ENCODE measurements at places on chromosomes 4 and X.

DNA sequence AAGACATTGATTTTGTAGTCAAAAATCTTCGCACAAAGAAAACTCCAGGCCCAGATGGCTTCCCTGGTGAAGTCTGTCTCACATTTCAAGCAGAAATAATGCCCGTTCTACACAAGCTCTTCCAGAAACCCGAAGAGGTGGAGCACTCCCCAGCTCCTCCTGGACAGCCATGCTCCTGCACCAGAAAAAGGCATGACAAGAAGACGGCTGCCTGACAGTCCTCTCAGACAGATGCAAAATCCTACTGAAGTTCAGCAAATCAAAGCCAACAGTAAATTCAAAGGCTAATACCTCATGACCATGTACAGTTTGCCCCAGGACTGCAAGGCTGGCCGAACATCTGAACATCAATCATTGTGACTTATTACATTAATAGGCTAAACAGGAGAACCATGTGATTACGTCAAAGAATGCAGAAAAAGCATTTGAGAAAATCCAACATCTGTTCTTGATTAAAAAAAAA is 30.8 kb upstream of the MXD4 start:
- no peak for DNase-seq

- DNase-seq, result no peak
These were observed 73.2 kb upstream of the MXD4 start for GRCh38 chr4:2334826-2335728.

DNA sequence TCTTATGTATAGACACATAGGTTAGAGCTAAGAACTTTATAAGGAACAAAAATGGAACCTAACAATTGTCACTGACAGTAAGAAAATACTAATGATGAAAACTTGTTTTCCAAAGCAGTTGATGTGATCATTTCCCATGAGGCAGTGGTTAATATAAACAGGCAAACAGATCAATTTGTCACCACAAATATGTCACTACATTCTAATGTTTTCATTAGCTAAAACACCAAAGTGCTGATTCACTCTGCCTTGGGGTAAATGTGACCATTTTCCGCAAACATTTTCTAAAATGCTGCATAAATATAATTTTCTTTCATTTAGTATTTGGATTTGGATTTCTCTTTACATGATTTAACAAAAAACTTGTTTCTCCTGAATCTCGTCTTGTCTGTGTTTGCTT is 408.9 kb upstream of the CTSO start:
- DNase-seq, result no peak

- DNase-seq, result no peak
These were observed 22.2 kb downstream of the PHKA2 start for GRCh38 chrX:18961686-18962085.

DNA sequence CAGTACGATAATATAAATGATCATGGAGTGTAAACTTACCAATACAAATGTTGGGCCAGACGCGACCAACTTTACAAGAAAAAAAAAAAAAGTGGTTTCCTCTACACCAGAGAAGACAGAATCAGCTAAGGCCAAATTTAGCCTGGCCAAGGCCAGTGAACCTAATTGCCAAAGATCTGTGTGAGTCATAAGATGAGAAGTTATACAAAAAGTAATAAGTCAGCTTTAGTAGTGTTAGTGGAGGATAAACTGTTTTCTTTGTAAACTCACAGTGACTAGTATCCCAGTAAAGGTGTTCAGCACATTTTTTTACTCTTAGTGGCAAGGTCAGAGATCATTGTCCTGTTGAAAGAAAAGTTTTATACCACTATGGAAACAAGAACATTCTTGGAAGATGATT is 531.4 kb upstream of the TECRL start:
- DNase-seq, result no peak

DNA sequence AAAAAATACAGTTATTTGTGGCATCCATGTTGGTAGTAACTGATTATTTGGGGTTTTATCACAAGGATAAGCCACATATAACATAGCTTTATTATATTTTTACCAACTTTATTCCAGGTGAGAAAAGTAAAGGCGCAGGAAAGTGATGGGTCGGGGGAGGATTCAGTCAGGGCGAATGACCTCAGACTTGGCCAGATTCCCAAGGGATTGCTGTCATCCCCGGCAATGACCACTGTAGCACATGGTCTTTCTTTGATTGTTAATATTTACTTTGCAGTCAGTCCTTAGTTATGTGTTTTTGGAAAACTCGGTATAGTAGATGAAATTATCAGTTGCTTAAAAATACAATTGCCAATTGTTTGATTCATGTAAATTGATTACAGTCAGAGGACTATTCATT is 17.6 kb downstream of the GRIA3 start:
- no peak for DNase-seq

DNA sequence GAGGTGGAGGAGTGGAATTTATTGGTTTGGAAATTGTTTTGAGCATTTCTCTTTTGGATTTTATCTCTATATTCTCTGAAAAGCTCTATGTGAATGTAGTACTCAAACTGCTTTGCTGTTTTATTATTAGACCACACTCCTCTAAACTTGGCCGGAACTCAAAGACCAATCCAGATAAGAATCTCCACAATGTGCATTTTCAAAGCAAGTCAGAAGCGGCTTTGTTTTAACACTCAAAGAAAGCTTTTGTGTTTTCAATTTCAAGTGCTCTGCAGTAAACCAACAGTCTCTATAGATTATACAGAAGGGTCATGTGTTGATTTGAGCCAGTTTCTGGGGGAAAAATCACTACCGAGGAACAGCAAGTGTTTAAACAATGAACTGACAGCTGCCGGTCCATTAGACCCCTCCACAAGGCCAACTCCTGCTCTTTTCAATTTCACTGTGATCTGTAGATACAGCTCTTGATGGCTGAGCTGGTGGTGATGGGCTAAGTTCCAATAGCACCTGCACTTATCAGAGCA is 79.4 kb downstream of the FTHL17 start:
- DNase-seq, result no peak

DNA sequence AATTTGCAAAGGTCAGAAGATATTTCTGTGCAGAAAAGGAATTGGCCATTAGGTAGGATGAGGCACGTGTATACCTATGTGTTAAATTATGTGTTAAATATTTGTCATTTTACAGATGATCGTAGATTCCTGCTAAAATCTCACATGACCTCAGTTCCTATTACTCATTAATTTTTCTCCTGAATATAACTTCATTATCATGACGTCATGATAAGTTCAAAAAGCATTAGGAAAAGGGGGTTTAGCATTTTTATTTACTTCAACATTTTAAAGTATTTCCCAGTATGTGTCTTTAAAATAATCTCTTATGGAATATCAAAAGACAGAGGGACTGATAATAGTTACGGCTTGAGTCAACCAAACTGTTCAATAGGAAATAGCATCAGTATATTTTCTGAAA is 372.8 kb downstream of the IL1RAPL1 start:
- no peak for DNase-seq

DNA sequence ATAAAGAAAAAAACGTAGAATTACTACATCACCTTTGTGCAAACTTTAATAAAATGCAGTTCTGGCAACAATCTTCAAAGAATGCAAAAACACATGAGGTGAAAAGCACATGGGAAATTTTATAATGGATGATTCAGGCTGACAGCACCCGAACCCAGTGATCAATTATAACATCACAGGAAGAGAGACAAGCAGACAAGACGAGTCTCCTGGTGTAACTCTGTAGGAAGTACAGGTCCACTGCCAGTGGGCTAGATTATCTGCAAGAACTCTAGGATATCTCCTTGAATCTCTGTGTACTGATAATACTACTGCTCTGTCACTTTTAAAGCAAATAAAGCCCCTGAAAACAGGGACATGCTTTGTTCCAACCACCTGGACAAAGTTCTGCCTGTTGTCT is 58.9 kb upstream of the NXF3 start:
- no peak for DNase-seq

GRCh38 chrX:20285511-20285910 is 18.8 kb upstream of the RPS6KA3 start:
- no peak for DNase-seq
